HTR-8/SVneo (cell line): ENCODE measurements at places on chromosomes 13 and 19.

DNA sequence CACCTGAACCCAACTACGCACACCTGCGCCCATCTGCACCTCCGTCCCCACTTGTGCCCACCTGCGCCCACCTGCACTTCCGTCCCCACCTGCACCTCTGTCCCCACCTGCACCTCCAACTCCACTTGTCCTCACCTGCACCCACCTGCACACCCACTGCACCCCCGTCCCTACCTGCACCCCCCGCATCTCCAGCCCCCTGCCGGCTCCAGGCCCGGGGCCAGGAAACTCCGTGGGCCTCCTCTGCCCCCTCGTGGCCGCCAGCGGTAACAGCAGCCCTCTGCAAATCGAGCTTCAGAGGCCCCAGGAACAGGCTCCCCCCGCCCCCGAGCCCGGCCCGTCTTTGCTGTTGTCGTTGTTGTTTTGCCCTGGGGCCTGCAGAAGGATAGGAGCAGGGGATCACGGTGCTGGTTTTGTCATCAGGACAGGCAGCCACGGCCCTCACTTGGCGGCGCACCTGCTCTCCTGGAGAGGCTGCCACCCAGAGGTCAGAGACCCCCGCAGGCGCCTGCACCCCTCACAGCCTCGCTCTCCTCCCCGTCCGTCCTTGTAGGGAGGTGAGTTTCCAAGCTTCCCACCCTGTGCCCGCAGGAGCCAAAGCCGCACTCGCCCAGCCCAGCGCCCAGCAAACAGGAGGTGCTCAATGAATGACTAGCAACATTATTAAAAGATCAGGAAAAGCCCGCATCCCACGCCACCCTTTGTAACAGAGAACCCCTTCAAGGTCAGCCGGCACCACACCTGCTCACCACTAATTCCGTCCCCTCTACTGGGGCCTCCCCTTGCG lies 65.4 kb downstream of the GNG7 start:
- peak; percentile 68 for DNase-seq

DNA sequence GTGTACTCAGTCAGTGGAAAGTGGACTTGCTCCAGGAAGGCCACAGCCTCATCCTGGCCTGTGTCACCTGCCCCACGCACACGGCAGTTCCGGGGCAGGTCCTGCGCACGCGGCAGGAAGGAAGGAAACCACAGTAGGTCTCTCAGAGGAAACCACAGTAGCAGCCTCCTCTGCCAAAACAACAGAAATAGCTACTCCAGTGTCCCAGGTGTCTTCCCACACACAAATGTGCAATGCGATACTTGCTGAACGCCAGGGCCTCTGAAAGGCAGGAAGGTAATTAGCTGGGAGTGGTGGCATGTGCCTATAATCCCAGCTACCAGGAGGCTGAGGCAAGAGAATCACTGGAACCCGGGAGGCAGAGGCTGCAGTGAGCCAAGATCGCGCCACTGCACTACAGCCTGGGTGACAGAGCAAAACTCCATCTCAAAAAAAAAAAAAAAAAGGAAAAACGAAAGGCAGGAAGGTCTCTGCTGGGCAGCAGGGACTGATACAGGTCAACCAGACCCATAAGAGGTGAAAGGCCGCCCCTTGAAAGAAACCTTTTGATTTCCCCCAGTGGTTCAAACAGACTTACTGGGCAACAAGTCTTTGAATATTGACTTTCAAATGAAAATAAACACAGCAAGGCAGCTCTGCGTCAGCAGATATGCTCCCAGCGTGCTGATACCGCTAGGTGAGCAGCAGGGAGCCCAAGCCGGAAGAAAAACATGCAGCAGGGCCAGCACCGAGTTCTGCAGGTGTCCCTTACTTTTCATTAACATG lies 49.5 kb downstream of the CRYL1 start:
- DNase-seq, result no peak

DNA sequence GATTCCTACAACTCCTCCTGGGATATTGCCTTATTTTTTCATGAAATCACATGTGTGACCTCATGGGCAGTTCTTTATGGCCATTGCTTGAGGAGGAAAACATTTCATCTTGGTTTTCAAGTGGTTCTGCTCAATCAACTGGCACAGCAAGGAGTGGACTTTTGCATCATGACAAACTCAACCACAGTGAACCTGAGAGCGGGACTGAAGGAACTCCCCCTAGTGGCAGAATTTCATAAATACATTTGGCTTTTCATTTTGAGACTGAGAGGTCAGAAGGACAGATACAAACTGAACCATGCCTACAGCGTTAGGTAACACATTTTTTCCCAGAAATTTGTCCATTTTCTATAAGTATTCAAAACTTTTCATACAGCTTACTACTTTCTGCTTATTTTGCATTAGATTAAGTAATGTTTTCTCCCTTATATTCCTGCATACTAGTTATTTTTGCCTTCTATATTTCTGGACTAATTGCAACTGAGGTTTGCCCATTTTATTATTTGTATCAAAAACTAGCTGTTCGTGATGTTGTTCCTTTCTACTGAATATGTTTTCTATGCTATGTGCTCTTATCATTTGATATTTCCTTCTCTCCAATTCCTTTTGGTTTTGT lies 13.4 kb upstream of the SIGLEC12 start:
- DNase-seq, result peak; percentile 54

DNA sequence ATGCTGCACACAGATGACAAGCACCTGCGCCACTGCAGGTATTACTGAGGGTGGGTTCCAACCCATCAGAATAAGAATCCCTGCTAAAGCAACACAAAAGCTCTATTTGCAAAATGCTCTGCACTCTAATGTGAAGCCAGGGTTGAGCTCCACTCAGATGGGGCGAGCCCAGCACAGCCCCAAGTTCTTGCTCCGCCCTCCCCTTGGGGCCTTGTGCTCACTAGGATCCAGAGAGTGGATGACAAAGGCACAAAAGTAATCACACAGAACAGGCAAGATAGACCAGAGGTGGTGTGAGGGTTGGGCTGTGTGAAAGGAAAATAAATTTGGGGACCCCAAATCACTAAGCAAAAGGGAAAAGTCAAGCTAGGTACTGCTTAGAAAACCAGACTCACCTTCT lies 8.2 kb upstream of the ZNF611 start:
- DNase-seq, result no peak

- DNase-seq, result no peak
These were observed 1146.0 kb downstream of the UQCRFS1 start for GRCh38 chr19:28066988-28067387.

GRCh38 chr19:18322318-18322758 lies 538 bp downstream of the LSM4 start:
- peak; percentile 61 for DNase-seq

- DNase-seq, result no peak
These were observed 449.8 kb downstream of the DACH1 start for GRCh38 chr13:71417205-71417604.

- no peak for DNase-seq
These were observed 81.8 kb upstream of the STARD13 start for GRCh38 chr13:33367171-33367895.

DNA sequence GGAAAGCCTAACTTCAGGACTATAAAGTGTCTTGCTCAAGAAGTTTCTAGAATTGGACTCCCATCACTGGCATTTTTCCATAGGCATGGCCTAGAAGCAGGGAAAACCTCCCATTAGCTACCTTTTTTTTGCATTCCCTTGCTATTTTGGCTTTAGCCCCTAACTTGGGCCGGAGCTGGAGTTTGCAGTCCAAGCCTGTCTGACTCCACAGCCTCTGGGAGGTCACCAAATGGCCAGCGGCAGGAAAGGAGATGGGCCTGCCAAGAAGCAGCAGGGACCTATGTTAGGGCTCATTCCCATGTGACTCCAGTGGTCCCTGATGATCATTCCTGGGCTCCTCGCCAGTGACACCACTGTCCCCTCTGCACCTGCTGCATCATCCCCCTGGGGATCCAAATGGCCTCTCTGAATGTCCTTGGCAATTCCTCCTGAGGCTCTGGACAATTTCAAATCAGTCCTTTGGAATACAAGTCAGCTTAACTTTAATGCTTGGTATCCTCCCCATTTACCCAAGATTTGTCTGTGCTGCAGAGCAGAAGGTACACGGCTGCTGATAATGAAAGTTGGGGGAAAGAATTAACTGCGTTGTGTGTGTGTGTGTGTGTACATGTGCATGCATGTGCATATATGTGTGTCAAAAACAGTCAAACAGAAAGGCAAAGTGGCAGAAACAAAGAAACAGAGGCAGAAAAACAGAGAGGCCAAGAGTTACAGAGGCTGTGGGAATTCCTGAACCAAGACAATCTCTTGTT lies 69.8 kb upstream of the SERP2 start:
- DNase-seq, result no peak
